ENCODE measurements at places on chromosomes 3 and 15. TPM values are rescaled to one million over a fixed set of nuclear protein-coding genes. Genes with fewer than 3 reads are reported as not detected.

The THSD4 gene
- 25.2 TPM for total RNA-seq

- no peak for DNase-seq
These were observed 215.6 kb upstream of the AZI2 start for GRCh38 chr3:28564211-28564610.

DNA sequence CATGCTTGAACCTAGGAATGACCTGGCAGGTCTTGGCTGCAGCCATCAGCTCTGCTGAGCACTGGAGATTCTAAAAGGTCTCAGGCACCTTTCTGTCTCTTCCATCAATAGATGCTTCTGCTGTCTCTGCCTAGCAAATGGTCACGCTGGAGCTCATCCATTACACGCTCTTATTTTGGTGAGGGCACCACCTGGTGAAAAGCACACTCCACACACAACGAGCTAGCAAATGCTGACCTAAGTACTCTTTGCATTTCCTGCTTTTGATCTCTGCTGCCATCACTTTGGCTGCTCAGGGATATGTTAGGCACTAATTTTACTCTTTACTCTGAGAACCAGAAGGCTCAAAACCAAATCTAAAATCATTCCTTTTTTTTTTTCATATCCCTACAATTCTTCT is 91.3 kb downstream of the RAB11A start:
- no peak for DNase-seq

- no peak for DNase-seq
These were observed 7.1 kb upstream of the PXK start for GRCh38 chr3:58325525-58325992.

DNA sequence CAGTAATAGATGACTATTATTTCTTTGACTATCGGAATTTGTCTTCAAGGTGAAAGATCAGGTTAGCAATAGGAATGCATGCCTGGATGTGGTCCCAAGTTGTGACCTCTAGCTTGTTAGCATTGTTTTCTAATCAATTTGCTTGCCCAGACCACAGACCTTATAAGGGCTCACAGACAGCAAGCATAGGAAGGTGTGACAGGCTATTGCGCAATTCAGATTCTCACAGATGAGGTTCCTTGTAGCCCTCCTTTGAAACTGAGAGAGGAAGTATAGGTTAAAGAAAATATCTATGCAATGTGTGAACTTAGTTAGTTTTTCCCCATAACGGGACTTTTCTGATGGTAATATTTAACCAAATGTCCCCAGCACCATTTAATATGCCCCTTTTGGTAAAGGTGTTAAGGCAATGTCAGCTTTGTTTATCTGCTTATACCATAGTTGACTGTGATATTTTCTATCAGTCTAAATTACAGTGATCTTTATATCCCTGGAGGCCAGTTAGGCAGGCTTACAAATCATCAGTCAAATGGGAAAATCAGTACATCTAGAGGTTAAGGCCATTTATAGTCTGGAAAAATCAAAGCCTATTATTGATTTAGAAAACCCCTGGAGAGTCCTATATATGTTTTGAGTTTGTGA is 168.1 kb upstream of the MBNL1 start:
- DNase-seq, result no peak

Measured in RPMI7951 (cell line).